ENCODE measurements at places on chromosomes 11 and 22. TPM values are rescaled to one million over a fixed set of nuclear protein-coding genes. Genes with fewer than 3 reads are reported as not detected.

INS gene
- total RNA-seq = not detected

DNA sequence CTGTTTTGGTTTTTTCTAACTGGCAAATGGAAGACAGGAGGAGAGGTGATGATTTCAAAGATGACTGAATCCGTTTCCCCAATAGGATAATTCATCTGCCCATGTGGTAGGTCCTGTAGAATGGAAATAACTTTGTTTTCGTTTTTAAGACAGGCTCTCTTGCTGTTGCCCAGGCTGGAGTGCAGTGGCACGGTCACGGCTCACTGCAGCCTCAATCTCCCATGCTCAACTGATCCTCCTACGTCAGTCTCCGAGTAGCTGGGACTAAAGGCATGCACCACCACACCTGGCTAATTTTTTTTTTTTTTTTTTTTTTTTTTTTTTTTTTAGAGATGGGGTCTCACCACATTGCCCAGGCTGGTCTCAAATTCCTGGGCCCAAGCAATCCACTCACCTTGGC, 77.4 kb upstream of the BIRC3 start:
- H3K4me3 ChIP-seq = no peak overlapping the region
- no peak for DNase-seq
- no peak overlapping the region for H3K27ac ChIP-seq
- H3K27me3 ChIP-seq = no peaks in the 10 kb centered on the region

DNA sequence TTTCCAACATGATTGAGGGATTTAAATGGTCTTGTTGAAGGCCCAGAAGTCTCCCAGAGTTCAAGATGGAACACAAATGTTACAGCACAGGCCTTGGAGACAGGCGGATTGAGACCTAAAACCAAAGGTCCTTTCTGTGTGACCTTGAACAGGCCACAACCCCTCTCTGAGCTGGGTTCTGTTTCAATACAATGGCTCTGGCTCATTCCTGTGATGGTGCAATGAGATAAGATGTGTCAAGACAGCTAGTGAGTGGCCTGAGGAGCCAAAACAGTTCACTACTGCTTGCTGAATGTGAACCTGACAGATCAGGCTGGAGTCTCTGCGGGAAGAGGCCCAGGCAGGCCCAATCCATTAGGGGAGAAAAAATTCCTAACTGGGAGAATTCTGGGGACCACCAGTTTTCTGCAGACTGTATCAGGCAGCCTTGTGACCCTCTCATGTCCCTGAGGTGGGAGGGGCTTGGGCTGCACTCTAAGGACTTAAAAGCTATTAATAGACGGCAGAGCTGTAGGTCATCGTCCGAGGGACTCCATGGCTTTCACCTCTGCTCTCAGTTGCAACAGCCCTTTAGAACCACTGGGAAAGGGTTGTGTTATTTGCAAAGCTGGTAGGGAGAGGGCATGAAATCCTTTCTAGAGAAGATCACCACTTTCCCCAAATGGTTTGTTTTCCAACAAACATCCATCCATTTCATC, 126.1 kb upstream of the TEAD1 start:
- H3K27me3 ChIP-seq = no peaks in the 10 kb centered on the region
- no peaks in the 10 kb centered on the region for H3K4me1 ChIP-seq
- no peak for DNase-seq
- no peak overlapping the region for H3K27ac ChIP-seq

DNA sequence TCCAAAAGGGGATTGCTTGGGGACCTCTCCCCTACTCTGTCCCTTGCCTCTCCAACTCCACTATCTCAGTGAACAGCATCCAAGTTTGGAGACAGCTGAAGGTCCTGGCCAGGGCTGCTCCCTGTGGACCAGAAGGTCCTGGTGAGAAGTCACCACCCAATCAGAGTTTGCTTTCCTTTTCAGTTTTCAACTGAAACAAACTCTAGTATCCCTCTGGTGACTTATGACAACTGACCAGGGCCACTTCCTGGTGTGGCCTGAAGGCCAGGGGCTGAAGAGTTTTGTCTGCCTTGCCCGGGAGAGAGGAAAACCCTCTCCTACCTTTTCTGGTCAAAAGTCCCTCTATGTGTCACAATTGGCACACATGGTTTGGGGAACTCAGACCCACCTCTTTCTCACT, 5.1 kb downstream of the JAML start:
- no peak overlapping the region for H3K4me3 ChIP-seq
- no peak overlapping the region for H3K27ac ChIP-seq
- DNase-seq = no peak
- no peaks in the 10 kb centered on the region for H3K36me3 ChIP-seq
- no peaks in the 10 kb centered on the region for H3K27me3 ChIP-seq

GRCh38 chr11:11347592-11347991, 5.5 kb downstream of the CSNK2A3 start:
- H3K27ac ChIP-seq = no peak overlapping the region
- no peak overlapping the region for H3K4me3 ChIP-seq
- no peaks in the 10 kb centered on the region for H3K4me1 ChIP-seq
- no peaks in the 10 kb centered on the region for H3K27me3 ChIP-seq
- H3K36me3 ChIP-seq = no peaks in the 10 kb centered on the region

KCNJ5 gene
- not detected for total RNA-seq

AIP gene
- total RNA-seq = 20.3 TPM

- no peaks in the 10 kb centered on the region for H3K36me3 ChIP-seq
- H3K4me1 ChIP-seq = no peaks in the 10 kb centered on the region
- no peak overlapping the region for H3K4me3 ChIP-seq
- H3K27me3 ChIP-seq = no peaks in the 10 kb centered on the region
- no peak overlapping the region for H3K27ac ChIP-seq
Measured at GRCh38 chr22:23831261-23831660, 7.5 kb downstream of the DERL3 start.

- no peak for DNase-seq
- no peak overlapping the region for H3K27ac ChIP-seq
- no peaks in the 10 kb centered on the region for H3K4me1 ChIP-seq
Measured at GRCh38 chr11:35107861-35108260, 31.1 kb upstream of the CD44 start.

TPBGL gene
- not detected for total RNA-seq

- H3K27ac ChIP-seq = no peak overlapping the region
- H3K4me1 ChIP-seq = peaks cover 17% of the 10 kb centered on the region
- no peaks in the 10 kb centered on the region for H3K27me3 ChIP-seq
Measured at GRCh38 chr11:70713988-70714665, 315.8 kb downstream of the CTTN start.
